ENCODE measurements at places on chromosomes 16 and 17. TPM values are rescaled to one million over a fixed set of nuclear protein-coding genes. Genes with fewer than 3 reads are reported as not detected.

- no peak for DNase-seq
- H3K36me3 ChIP-seq = peaks cover 6% of the 10 kb centered on the region
- H3K27me3 ChIP-seq = peaks cover 8% of the 10 kb centered on the region
- H3K4me3 ChIP-seq = no peak overlapping the region
- H3K4me1 ChIP-seq = peaks cover 14% of the 10 kb centered on the region
Measured at GRCh38 chr17:6426356-6427101, 8.4 kb downstream of the AIPL1 start.

MARVELD3 gene
- not detected for total RNA-seq

GRCh38 chr16:87959391-87959990 is 8.3 kb downstream of the BANP start:
- DNase-seq = peak; percentile 37
- H3K27ac ChIP-seq = peak overlapping the region; percentile 85
- H3K27me3 ChIP-seq = no peaks in the 10 kb centered on the region
- H3K4me3 ChIP-seq = peak overlapping the region; percentile 67

- H3K36me3 ChIP-seq = no peaks in the 10 kb centered on the region
- peaks cover 16% of the 10 kb centered on the region for H3K27me3 ChIP-seq
- no peak overlapping the region for H3K27ac ChIP-seq
- H3K4me3 ChIP-seq = no peak overlapping the region
Measured at GRCh38 chr16:4316108-4316863, 419 bp downstream of the GLIS2 start.

- peaks cover 11% of the 10 kb centered on the region for H3K27me3 ChIP-seq
- H3K27ac ChIP-seq = no peak overlapping the region
- no peak overlapping the region for H3K4me3 ChIP-seq
- H3K36me3 ChIP-seq = no peaks in the 10 kb centered on the region
- H3K4me1 ChIP-seq = no peaks in the 10 kb centered on the region
- DNase-seq = no peak
Measured at GRCh38 chr17:6815775-6816174, 15.8 kb downstream of the TEKT1 start.

CDK12 gene
- 61.4 TPM for total RNA-seq

FBXW10 gene
- not detected for total RNA-seq

DNA sequence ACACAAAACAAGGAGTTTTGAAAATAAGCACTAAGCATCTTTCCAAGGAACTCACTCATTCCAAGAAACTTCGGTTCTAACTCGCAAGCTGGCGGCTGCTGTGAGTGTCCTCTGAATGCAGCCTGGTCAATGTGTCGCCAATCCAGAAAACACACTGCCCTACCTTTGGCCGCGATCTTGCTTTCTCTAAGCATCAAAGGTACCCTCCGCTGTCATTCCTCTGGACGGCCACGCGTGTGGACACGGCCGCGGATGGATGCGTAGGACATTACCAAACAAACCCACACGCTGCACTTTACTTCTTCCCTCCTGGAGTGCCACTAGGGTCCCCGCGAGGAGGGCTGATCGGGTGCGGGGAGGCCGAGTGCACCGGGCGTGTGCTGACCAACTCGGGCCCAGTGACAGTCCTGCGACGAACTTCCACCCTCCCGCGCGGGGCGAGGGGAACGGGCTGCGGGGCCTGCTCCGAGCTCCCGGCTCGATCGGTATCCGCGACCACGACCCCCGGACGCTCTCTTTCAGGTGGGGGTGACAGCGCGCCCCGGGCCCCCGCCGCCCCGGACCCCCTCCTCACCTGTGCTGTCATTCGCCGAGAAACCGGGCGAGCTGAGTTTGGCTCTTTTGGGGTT is 1.1 kb downstream of the CREBBP start:
- peak overlapping the region; percentile 88 for H3K27ac ChIP-seq
- peak; percentile 28 for DNase-seq
- peak overlapping the region; percentile 84 for H3K4me3 ChIP-seq
- peaks cover 45% of the 10 kb centered on the region for H3K4me1 ChIP-seq
- peaks cover 2% of the 10 kb centered on the region for H3K27me3 ChIP-seq
- H3K36me3 ChIP-seq = peaks cover 29% of the 10 kb centered on the region

TAC4 gene
- not detected for total RNA-seq

DNA sequence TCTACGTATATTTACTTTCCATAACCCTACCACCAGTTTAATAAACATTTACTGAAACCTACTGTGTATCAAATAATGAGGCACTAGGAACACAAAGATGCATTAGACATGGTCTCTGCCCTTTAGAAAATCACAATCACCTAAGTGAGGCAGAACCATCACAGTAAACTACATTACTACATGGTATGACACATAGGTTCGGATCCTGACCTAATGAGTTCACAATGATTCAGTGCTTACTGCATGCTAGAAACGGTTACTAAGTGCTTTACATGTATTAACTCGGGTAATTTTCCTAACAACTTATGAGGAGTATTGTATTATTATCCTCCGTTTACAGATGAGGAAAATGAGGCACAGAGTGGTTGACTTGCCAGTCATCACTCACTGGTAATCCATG is 5.2 kb upstream of the SYNRG start:
- H3K27ac ChIP-seq = no peak overlapping the region
- H3K36me3 ChIP-seq = peaks cover 22% of the 10 kb centered on the region
- DNase-seq = no peak
- H3K4me3 ChIP-seq = no peak overlapping the region
- H3K27me3 ChIP-seq = no peaks in the 10 kb centered on the region

GRCh38 chr17:45130681-45131615 is 1.4 kb downstream of the PLCD3 start:
- peak overlapping the region; percentile 85 for H3K4me3 ChIP-seq
- H3K27me3 ChIP-seq = no peaks in the 10 kb centered on the region
- H3K36me3 ChIP-seq = no peaks in the 10 kb centered on the region
- H3K27ac ChIP-seq = no peak overlapping the region
- H3K4me1 ChIP-seq = peaks cover 6% of the 10 kb centered on the region
- DNase-seq = no peak

DNA sequence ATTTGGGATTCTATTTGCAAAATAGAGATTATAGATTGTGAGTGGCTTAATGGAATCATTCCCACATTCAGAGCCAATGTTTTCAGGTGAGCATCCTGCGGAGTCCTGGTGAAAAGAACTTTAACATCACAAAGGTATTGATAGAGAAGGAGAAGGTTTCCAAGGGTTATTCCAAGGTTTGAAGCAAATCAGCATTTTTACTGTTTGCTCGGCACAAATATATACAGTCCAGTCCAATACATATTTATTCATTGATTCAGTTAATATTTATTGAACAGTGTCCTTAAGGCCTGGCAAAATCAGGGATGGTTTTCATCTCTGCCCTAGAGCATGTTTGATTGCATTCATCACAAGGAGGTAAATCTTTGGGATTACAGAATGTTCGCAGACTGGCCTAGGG is 6.4 kb downstream of the MPV17L start:
- H3K27ac ChIP-seq = no peak overlapping the region
- H3K4me3 ChIP-seq = no peak overlapping the region
- peaks cover 3% of the 10 kb centered on the region for H3K27me3 ChIP-seq
- no peaks in the 10 kb centered on the region for H3K4me1 ChIP-seq
- no peaks in the 10 kb centered on the region for H3K36me3 ChIP-seq

METTL9 gene
- total RNA-seq = 116 TPM

GRCh38 chr16:72740347-72740746 is 307.6 kb downstream of the ZFHX3 start:
- H3K36me3 ChIP-seq = no peaks in the 10 kb centered on the region
- no peaks in the 10 kb centered on the region for H3K4me1 ChIP-seq
- H3K27me3 ChIP-seq = peaks cover 1% of the 10 kb centered on the region
- H3K4me3 ChIP-seq = no peak overlapping the region
- DNase-seq = no peak
- no peak overlapping the region for H3K27ac ChIP-seq

ABCC11 gene
- 0.16 TPM for total RNA-seq

DNA sequence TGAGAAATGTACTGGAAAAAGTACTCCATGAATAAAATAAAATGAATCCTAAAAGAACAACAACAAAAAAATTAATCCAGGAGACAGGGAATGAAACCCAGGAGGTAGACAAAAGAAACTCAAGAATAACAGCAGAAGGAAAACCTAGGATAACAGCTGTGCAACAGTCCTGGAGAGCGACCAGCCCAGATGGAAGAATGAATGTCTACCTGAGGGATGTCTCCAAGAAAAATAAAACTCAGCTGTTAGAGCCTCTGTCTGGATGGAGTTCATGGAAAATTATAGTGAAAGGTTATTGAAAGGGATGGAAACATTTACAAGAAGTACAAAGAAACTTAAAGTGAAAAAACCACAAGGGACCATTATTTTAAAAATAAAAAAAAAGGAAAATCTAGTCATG is 135.8 kb upstream of the CA10 start:
- no peak for DNase-seq
- H3K27me3 ChIP-seq = no peaks in the 10 kb centered on the region
- no peak overlapping the region for H3K27ac ChIP-seq
- no peaks in the 10 kb centered on the region for H3K36me3 ChIP-seq
- H3K4me3 ChIP-seq = no peak overlapping the region

- no peaks in the 10 kb centered on the region for H3K36me3 ChIP-seq
- no peaks in the 10 kb centered on the region for H3K27me3 ChIP-seq
- DNase-seq = no peak
- H3K4me1 ChIP-seq = peaks cover 2% of the 10 kb centered on the region
Measured at GRCh38 chr16:53123747-53124146, 69.0 kb downstream of the CHD9 start.

GRCh38 chr17:17812211-17813054 is 24.4 kb downstream of the SREBF1 start:
- H3K4me1 ChIP-seq = peaks cover 22% of the 10 kb centered on the region
- peak; percentile 74 for DNase-seq
- H3K27ac ChIP-seq = peak overlapping the region; percentile 75
- H3K4me3 ChIP-seq = no peak overlapping the region
- no peaks in the 10 kb centered on the region for H3K27me3 ChIP-seq

DNA sequence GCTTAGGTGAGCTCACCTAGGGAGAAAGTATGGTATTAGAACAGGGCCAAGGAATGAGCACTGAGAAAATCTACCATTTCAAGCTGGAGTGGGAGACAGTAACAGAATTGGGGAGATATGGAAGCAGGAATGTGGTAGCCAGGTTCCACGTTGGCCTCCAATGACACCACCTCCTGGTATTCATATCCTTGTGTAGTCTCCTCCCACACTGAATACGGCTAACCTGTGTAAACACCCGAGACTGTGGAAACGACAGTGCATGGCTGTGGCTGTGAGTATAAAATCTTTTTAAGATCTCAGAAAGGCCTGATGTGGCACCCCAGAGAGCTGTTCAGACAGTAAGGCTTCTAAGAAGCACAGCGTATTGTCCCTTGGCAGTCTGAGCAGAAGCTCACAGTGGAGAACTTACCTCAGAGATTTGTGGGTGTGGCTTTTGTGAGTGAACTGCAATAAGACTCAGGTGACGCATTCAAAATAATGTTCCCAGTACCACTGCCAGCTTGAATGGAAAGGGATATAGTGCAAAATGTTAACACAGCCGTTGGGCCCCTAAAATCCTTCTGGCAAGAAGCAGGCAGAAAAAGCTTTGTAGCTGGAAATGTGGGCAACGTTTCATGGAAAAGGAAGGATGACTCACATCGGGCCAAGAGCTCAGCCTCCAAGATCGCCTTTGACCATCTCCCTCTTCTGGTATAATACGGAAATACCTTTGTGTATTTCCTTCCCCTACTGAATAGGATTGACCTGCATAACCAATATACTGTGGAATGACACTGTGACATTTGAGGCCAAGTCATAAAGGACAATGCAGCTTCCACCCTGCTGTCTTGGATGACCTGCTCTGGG is 14.4 kb downstream of the SDR42E1 start:
- H3K36me3 ChIP-seq = peaks cover 14% of the 10 kb centered on the region
- no peak overlapping the region for H3K4me3 ChIP-seq
- H3K4me1 ChIP-seq = peaks cover 4% of the 10 kb centered on the region
- no peak for DNase-seq
- H3K27me3 ChIP-seq = no peaks in the 10 kb centered on the region
- H3K27ac ChIP-seq = no peak overlapping the region

HOXB4 gene
- total RNA-seq = 2.0 TPM

DNA sequence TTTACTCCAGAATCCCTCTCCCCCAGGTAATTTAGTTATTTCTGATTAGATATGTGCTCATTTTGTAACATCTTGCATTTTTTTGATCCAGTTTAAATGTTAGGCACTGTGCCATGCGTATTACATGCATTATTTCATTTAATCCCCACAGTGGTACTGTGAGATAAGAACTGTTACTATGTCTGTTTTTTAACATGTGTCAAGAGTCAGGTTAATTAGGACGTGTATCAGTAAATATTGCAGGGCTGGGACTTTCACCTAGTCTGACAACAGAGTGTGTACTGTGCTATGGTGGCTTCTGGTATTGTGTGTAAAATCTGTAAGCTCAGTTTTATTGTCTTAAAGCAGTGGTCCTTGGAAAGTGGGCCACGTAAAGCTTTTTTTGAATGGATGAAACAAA is 10.6 kb downstream of the RSPRY1 start:
- H3K27me3 ChIP-seq = no peaks in the 10 kb centered on the region
- H3K27ac ChIP-seq = no peak overlapping the region
- DNase-seq = no peak
- no peak overlapping the region for H3K4me3 ChIP-seq

GRCh38 chr17:63649813-63650212 is 27.6 kb downstream of the MAP3K3 start:
- no peak for DNase-seq
- peaks cover 10% of the 10 kb centered on the region for H3K36me3 ChIP-seq
- H3K27me3 ChIP-seq = no peaks in the 10 kb centered on the region
- no peak overlapping the region for H3K27ac ChIP-seq
- peaks cover 13% of the 10 kb centered on the region for H3K4me1 ChIP-seq

DNA sequence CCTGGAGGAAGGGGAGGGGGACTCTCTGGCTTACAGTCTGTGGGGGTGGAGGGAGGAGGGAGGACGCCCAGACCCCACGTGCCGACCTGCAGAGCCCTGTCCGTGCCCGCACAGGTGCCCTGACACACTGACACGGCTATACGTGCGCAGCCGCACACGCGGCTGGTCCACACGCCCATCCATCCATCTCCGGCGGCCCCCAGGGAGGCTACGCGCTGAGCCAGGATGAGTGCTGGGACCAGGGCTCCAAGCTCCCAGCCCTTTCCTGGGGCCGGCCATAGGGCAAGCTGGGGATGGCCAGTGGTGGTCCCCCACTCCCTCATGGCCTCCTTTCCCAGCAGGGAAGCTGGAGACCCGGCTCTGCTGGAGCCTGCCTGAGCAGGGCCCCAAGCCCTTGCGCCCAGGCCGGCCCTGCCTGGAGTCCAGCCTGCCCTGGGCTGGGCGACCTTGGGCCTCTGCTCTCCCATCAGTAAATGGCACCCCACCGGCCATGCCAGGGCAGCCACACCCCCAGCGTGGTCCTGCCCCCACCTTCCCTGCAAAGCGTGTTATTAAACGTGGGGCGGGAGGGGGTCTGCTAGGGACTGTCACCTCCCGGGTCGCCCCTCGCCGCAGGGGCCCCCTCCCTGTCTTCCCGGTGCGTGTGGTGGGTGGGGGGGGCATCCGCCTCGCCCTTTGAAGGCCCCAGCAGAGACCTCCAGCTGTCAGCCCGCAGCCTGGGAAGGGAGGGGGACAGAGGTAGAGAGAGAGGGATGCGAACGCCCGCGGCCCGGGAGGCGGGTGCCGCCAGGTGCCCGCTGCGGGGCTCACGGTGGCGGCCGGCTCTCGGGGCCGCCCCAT is 863 bp downstream of the CASKIN1 start:
- DNase-seq = no peak
- H3K4me3 ChIP-seq = peak overlapping the region; percentile 55
- H3K27me3 ChIP-seq = peaks cover 23% of the 10 kb centered on the region
- peaks cover 3% of the 10 kb centered on the region for H3K4me1 ChIP-seq
- no peaks in the 10 kb centered on the region for H3K36me3 ChIP-seq
